ENCODE measurements at places on chromosomes 6 and 20.

DNA sequence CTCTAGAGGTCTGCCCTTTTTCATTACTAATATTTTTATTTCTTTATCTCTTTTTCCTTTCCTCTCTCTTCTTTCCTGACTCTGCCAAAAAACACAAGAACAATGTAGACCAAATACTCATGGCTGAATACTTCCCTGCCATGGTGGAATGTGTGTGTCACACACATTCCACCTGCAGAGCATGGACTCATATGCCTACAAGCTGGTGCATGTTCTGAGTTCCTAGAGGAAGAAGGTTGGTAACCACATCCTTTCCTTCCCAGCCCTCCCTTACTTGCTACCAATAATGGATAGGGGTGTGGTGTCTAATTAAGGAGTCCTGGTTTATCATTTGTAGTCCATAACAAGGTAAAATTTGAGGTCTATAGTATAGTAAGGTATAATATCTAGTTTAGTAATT lies 15.2 kb upstream of the CST9L start:
- no peak for DNase-seq

GRCh38 chr6:34154668-34155447 lies 9.0 kb upstream of the GRM4 start:
- DNase-seq, result peak; percentile 55

GRCh38 chr6:87656857-87657256 lies 45.2 kb downstream of the AKIRIN2 start:
- DNase-seq, result peak; percentile 90

GRCh38 chr6:53543359-53544216 lies 1.3 kb downstream of the GCLC start:
- peak; percentile 38 for DNase-seq

- DNase-seq, result no peak
Observed at GRCh38 chr20:64184795-64185194, 20.5 kb downstream of the MYT1 start.
